ENCODE measurements at places on chromosomes 1 and 21.

GRCh38 chr1:58986996-58987767 lies 203.3 kb upstream of the JUN start:
- no peak for DNase-seq

- DNase-seq = no peak
Measured at GRCh38 chr1:74690909-74691308, 17.3 kb upstream of the ERICH3 start.

- no peak for DNase-seq
Measured at GRCh38 chr1:39469150-39469549, 22.3 kb upstream of the BMP8A start.

DNA sequence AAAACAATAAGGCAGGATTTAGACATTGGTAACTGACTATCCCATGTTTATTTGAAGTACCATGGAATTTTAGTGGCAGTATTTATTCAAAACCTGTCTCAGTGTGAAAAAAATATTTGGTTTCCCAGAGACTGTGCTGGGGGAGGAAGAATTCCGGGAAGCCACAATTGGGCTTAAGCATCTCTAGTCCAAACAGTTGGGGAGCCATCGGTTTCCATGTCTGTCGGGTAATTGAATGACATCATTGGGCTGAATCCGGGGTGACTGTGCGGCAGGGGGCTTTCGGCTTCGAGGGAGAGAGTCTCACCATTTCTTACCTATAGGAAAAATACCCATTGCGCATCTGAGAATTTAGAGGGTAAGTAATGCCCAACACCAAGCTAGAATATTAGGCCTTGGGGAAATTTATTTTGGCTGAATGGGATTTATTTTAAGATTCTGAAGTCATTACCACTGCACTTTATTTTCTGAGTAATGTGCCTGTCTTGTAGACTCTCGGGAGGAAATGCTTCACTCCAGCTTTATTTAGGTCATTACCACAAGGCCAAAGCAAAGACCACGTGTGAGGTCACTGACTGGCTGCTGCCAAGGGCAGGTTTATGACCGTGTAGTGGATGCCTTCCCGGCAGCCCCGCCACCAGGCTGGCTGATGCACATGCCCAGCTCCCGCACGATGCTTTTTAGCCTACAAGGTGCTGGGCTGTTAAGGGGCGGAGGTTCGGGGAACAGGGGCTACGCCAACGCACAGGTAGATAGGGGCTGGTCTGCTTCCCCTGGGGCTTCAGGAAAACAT lies 23.1 kb upstream of the UMODL1 start:
- DNase-seq = no peak

DNA sequence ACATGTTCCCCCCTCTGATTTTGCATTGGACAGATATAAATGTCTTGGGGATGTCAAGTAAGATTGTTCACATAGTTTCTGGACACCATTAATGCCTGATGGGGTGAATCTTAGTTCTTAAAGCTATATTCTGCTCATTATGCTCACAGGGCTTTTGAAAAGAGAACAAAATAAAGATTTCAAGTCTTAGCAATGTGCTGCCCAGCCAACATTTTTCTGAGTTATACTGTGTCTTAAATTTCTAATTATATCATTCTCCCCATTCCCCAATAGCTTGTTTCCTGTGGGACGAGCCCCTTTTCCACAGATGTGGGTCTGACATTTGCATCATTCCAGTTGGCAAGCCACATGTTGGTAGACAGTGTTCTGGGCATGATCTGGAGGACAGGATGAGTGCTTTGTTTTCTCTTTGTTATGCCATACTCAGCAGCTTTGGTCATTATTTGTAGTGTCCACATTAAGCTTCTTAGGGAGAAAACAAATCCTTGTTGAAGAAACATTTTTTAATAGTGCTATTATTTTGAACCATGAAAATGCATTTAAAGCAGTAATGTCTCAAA lies 32.8 kb downstream of the MTARC1 start:
- DNase-seq = no peak
